SK-N-MC (cell line): ENCODE measurements at places on chromosomes 16 and 17.

- no peak for DNase-seq
These were observed at the start of gene GALK1 for GRCh38 chr17:75764711-75765421. Gene GALK1 (minus strand): TSS chr17:75765192. CDS start chr17:75765136, 56 bp downstream.

- no peak for DNase-seq
These were observed 145.2 kb downstream of the PMP22 start for GRCh38 chr17:15119968-15120367.

GRCh38 chr16:12214509-12214908 is 238.0 kb downstream of the SNX29 start:
- DNase-seq, result no peak

- no peak for DNase-seq
These were observed 303.4 kb downstream of the SLC39A11 start for GRCh38 chr17:72788950-72789585.

DNA sequence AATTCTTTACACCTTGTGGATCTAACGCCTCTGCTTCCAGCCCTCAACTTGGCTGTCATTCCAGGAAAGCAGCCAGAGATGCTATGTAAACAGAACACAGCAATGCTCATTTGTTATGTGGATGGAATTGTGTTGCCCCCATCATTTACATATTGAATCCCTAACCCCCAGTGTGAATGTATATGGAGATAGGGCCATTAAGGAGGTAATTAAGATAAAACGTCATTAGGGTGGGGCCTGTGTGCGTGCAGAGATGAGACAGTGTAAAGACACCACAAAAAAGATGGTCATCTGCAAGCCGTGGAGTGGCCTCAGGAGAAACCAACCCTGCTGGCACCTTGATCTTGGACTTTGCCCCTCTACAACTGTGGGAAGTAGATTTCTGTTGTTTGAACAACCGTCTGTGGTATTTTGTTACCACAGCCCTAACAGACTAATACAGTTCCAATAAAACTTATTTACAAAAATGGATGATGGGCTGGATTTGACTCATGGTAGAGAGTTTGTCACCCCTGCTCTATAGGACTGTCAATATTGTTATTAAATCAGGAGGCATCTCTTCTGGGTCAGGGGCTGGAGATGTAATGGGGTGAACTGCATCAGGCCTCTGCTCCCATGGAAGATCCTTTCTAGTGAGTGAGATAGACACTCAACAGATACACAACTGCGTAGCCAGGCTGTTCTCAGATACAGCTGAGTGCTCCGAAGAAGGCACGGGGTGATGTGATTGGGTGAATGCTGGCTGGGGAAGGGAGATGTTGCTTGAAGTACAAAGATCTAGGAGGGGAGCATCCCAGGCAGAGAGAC is 339.0 kb downstream of the SNX29 start:
- no peak for DNase-seq

- no peak for DNase-seq
These were observed 14.7 kb downstream of the AIPL1 start for GRCh38 chr17:6420173-6420641.

GRCh38 chr16:88948781-88949490 is 28.1 kb downstream of the CBFA2T3 start:
- no peak for DNase-seq

DNA sequence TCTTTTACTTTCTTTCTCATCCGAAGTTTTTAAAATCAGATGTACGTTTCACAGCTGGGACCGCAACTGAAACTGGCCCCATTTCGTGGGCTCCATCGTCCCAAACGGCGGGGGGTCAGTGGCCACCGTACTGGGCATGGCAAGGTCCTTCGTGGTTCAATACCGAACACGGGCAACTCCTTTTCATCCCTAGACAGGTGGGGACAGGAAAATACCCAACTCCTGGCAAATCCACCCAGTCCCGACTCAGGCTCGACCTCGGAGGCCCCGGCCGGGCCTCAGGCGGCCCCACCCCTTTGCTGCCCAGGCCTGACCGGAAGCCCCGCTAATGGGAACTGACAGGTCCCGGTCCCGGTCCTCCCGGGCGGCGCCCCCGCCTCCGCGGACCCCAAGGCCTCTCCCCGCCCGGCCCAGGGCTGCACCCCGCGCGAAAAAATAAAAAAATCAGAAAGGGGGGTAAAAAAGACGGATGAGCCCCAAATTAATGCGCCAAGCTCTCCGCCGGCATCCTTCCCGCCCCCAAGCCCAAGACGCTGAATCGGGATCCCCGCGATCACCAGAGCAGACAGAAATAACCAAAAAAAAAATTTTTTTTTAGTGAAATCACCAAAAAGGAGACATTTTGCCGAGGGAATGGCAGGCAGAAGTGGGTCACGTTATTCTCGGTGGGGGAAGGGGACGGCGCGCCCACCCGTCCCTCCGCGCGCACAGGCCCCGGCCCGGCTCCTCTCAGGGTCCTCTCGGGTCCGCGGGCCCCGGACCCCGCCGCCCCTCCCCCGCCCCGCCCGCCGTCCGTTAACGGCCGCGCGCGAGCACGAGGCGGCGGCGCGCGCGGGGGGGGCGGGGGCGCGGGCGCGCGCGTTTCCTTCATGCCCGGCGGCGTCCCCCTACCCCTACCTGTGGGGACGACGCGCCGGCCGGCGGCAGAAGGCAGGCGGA is 562 bp downstream of the ZC3H7A start:
- no peak for DNase-seq

GRCh38 chr17:49585422-49586027 is 9.9 kb downstream of the NXPH3 start:
- DNase-seq, result no peak

- DNase-seq, result no peak
These were observed 323.2 kb upstream of the CDH5 start for GRCh38 chr16:66043326-66043725.

GRCh38 chr17:74978240-74978639 is 5.7 kb upstream of the HID1 start:
- no peak for DNase-seq

GRCh38 chr16:57390636-57391295 is 13.8 kb upstream of the CCL17 start:
- no peak for DNase-seq

DNA sequence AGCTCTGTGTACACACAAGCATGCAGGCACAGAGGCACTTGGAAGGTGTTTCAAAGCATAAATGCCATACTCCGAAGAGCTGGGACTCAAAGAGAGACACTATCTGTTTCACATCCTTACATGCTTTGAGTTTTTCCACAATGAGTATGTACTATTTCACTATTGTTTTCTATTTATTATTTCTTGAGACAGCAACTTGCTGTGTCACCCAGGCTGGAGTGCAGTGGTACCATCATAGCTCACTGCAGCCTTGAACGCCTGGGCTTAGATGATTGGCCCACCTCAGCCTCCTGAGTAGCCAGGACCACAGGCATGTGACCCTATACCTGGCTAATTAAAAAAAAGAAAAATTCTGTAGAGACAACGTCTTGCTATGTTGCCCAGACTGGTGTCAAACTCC is 31.6 kb downstream of the CYB5D2 start:
- no peak for DNase-seq

DNA sequence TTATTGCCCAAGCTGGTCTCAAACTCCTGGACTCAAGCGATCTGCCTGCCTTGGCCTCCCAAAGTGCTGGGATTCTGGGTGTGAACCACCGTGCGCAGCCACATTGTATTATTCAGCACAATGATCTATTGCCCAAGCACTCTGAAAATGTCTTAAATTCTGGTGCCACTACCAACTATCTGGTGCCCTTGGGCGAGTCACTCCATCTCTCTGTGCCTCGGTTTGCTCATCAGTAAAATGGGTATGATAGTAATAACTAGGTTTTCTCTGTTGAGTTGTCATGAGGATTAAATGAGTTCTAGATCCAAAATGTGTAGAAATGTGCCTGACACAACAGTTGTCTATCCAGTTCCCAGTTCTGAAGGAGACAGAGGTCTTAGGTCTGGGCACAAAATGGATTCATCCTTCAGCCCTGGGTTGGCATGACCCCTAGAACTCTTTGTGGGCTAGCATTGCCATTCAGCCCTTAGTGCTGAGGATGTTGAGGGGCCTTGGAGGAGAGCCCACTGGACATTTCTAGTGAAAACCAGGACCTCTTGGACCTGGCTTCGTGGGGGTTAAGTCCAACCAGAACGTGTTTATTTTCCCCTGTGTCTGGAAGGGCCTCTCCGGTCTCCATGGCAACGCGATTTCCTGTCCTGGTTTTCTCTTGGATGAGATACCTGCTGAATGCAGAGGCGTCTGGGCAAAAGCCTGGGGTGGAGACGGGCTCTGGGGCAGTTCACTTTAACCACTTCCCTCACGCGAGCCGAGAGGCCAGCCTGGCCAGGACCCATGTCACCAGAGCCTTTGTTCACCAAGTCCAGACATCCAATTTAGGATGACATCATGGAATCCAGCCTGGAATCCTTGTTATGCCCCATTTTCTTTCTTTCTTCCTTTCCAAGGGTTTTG is 43.7 kb upstream of the TNRC6A start:
- no peak for DNase-seq

DNA sequence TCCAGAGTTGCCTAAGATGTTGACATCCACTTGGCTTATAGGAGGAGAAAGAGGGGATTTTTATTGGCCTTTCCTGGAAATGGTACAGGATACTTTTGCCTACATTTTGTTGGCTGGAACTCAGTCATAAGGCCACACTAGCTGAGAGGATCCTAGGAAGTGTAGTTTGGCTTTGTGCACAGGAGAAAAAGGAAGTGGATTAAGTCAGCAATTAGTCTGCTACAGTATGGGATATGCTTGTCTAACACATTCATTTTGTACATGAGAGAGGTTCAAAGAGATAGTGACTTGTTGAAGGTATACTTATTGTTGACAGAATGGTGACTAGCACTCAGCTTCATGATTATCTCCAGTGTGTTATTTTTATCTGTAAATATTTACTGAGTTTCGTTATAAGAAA is 10.3 kb downstream of the UTP18 start:
- no peak for DNase-seq

- DNase-seq, result no peak
These were observed 55.3 kb upstream of the ERCC4 start for GRCh38 chr16:13864689-13865088.

DNA sequence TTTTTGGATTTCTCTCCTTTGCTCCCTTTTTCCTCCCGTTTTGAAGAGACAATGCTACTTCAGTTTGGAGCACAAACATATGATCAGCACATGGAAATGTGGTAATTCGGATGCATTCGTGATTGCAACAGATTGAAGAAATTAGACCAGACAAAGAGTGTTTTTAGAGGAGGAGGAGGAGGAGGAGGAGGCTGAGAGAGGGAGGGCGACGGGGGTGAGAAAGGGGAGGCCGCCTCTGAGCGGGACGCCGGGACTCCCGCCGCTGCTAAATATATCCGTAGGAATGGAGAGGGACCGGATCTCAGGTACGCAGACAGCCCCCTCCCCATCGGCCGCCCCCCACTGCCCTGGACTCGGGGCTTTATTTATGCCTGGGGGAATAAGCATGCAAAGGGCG is 179.3 kb downstream of the SEC14L1 start:
- no peak for DNase-seq

- DNase-seq, result no peak
These were observed 474 bp downstream of the CLN3 start for GRCh38 chr16:28491230-28491969.

DNA sequence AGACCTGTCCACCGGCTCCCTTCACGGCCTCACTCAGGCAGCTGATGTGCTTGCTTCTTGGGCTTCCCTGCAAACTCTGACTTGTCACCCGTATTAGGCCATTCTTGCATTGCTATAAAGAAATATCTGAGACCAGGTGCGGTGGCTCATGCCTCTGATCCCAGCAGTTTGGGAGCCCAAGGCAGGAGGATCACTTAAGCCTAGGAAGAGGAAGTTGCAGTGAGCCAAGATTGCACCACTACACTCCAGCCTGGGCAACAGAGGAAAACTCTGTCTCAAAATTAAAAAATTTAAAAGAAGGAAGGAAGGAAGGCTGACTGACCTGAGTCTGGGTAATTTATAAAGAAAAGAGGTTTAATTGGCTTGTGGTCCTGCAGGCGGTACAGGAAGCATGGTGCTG is 17.0 kb downstream of the SOST start:
- no peak for DNase-seq

DNA sequence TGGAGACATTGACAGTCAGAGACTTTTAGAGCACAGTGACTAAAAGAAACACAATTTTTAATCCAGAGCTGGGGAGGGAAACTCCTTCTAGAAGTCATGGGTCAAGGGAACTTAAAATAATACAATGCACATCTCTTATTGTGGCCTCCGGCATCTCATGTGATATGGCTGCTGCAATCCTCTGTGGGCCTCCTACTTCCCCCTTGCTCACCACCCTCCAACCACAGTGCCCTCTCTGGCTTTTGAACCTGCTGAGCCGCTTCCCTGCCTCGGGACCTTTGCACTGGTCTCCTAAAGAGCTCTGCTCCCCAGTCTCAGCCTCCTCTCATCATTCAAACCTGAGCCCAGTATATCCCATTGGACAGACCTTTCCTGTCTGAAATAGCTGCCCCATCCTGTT is 47.6 kb downstream of the HS3ST2 start:
- DNase-seq, result no peak

- no peak for DNase-seq
These were observed 920 bp upstream of the ZCCHC14 start for GRCh38 chr16:87493608-87494280.

GRCh38 chr17:55524440-55525220 is 13.4 kb upstream of the SMIM36 start:
- DNase-seq, result no peak

GRCh38 chr17:72118335-72119076 is 2.3 kb upstream of the SOX9 start:
- no peak for DNase-seq

DNA sequence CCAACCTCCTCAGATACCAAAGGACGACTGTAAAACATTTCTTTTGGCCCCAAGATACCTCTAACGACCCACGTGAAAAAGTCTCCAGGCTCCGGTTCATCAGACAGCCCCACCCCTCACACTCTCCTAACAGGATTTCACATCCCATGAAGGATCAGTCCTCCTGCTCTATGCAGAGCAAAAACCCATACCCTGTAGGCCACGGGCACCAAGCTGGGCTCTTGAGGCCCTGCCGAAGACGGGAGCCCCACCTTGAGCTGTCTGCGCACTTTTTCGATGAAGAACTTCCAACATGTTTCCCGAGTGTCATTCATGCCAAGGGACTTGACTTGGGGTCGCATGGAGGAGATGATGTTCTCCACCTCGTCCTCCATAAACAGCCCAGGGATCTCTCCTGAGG is 89.9 kb downstream of the PGS1 start:
- DNase-seq, result no peak

- DNase-seq, result no peak
These were observed 119.9 kb downstream of the CMIP start for GRCh38 chr16:81564421-81564911.

DNA sequence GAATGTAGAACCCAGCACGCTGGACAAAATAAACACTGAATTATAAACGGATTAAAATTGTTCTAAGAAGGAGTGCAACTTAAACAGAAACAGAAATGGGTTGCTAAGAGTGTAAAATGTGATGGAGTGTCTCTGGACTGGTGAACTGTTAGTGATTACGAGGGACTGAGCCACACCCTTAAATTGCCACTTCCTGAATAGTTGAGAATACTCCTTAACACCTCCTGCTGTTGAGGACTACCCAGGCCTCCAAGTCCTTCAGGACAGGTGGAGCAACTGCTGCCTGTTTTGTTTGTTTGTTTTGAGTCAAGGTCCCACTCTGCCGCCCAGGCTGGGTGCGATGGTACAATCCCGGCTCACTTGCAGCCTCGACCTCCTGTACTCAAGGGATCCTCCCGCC is 25.8 kb upstream of the IRF8 start:
- no peak for DNase-seq
